ENCODE measurements at places on chromosomes 4 and X.

DNA sequence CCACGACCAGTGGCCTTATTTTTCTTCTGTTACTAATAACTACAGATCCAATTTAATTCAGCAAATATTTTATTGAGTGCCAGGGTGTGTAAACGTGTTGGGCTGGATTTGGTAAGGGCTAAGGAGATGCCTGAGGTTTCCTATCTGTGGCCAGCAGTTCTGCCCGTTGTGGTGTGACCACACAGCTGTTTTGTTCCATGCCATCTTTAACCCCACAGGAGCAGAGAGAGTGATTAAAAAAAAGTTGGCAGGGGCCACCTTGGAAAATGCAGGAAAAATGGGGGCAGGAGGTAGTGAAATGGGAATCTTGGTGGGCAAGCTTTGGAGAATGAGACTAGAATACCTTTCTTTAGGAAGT is 1.1 kb downstream of the PLAC8 start:
- no peak for DNase-seq

DNA sequence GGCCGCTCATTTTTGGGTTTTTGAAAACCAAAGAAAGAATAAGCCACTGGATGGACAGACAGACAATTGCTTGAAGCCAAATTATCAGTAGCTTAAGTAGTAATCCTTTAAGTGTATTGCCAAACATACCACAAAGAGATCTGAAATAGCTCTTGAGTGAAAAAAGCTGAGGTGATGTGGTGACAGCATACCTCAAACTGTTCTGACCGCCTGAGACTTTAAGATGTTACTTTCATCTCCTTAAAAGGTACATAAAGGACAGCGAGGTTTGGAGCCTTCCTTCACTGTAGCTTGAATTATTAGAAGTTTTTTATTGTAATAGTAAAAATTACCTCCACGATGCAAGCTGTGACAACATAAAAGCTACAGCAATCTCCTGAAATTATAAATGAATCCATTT is 271.5 kb upstream of the FAM241A start:
- no peak for DNase-seq

GRCh38 chr4:102722740-102723139 is 38.0 kb downstream of the MANBA start:
- DNase-seq = no peak

GRCh38 chr4:99467887-99468286 is 32.7 kb upstream of the ADH7 start:
- no peak for DNase-seq

- no peak for DNase-seq
Observed at GRCh38 chr4:7254736-7255487, 62.6 kb downstream of the SORCS2 start.

DNA sequence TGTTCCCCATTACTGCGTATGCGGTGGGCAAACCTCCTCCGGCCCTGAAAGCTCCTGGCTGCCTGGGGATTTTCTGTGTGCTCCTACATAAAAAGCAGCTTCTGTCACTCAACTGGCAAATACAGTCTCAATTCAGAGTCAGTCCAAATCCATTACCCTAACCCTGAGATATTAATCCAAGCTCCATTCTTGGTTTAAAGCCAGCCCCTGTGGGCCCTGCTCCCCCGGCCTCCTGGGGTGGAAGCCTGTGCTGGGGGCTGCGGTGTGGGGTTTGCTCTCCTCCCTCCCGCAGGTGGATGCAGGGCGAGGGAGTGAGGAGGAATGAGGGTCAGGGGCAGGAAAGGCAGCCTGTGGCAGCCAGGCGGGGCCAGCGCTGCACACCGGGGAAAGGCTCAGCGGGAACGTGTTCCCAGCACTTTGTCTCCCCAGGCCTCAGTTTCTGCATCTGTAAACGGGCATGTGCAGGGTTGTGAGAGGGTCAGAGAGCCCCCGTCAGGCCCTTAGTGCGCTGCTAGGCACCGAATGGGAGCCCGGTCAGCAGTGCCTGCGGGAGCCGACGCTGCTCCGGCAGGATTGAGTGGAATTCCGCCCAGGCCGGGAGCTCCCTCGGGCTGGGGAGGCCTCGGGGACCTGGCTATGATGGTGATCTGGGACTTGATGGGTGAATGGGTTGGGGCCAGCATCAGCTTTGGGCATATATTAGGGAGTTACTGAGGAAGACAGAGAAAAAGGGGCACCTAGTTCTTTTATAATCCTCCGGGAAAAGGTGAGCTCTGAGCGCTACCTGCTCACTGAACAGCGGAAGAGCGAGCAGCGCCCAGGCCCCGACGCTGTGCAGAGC is 6.3 kb upstream of the RGS12 start:
- DNase-seq = no peak

DNA sequence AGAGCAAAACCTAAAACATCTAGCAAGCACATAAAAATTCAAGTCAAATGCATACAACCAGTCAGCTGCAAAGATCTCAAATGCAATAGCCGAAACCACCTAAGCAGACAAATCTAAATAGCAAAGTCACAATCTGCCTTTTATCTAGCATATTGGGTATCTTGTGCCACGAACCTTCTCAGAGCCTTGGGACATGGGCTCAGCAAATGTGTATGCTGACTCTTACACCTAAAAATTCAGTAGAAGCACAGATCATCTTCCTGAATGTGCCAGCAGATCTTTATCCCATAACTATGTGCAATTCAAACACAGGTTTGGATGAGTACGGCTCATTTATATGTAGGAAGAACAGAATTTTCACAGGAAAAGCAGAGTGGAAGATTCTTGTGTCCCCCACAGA is 492.1 kb downstream of the INPP4B start:
- no peak for DNase-seq

GRCh38 chr4:131052646-131053045 is 1956.7 kb downstream of the C4orf33 start:
- no peak for DNase-seq

DNA sequence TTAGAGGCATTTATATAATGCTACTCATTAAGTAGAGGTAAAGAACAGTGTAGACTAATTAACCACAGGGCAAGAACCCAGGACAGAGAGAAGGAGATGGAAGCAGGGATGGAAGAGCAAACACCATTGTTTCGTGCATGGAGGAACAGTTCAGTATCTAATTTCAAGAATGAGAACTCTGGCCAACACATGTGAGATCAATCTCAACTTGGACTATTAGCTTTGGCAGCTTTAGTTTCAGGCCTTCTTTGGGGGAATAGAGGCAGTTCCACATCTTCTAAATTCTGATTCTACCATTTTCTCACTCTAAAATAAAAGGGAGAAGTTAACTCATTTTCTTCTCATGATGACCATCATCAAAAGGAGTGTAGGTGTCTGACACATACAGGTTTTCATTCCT is 207.0 kb downstream of the LDB2 start:
- no peak for DNase-seq

DNA sequence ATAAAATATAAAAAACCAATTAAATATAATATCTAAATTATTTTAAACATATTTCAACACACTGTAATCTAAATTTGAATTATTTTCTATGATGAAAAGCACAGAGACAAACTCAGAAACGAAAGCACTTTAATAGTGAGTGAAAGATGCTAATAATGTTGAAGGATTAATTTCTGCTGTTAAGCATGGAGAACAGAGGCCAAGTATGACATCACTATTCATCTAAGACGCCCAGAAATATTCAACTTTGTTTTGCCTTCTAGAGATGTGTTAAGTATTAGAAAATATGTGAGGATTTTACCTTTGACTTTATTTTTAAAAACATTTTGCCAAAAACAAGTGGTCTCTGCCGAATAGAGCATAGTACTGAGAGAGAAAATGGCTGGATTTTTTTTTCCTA is 19.3 kb downstream of the ARHGEF6 start:
- DNase-seq = no peak

- DNase-seq = no peak
Observed at GRCh38 chr4:92522356-92522755, 218.6 kb downstream of the GRID2 start.
